ENCODE measurements at places on chromosomes 12 and 14.

DNA sequence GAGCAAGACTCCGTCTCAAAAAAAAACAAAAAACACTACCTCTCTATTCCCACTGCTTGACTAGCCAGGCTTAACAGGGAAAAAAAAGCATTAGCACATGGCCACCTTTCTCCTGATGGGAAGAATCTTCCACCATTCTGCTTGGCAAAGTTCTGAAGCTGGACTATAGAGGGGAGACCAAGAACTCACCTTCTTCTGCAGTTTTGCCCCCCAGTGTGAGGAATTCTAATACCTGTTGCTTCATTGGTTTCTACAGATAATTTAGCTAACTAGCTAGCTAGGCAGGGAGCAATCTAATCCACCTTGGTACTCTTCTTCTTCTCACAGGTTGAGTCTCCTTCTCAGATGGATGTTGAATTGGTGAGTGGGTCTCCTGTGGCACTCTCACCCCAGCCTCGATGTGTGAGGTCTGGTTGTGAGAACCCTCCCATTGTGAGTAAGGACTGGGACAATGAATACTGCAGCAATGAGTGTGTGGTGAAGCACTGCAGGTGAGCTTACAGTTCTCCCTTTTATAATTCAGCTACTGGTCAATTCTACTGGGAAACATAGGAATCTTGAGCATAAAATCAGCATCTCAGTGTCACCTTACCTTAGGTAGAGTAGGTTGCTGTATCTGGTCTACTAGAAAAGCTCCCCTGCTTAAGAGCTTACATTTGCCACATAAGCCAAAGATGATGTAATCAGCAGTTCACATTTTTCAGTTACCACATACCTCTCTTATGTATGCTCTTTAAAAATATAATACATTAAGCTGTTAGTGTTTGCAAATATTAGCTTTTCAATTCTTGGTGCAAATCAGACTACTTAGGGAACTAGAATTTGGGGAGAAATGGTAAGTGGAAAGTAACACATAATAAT is 16.0 kb downstream of the METTL3 start:
- no peak for DNase-seq

DNA sequence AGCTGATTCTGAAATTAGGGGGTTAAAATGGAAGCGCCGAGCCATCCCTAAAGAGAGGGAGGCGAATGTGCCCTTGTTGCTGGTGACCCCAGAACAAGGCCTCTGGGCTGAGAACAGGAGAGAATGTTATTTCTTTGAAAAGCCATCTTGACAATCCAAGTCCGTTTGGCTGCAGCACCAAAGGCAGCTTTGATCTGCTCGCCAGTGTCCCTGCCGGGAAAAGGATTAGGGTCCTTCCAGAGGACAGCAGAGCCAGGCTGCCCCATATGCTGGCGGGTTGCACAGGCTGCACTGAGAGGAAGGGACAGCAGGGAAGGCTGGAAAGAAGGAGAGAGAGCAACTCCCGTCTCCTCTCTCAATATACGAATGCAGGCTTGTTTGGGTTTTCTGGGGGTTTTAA is 141.7 kb downstream of the TMEM132C start:
- DNase-seq, result no peak

DNA sequence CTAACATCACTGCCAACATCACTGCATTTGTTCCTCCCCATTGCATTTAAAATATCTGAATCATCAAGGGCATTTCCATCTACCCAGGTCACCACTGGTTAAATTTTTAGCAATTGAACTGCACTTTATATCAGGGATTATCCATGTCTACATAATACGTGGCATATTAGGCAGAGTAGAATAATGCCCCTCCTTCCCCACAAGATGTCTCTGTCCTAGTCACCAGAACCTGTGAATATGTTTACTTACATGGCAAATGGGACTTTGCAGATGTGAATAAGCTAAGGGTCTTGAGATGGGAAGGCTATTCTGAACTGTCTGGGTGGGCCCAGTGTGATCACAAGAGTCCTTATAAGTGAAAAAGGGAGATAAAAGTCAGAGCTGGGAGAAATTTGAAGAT is 181.7 kb upstream of the ARID2 start:
- DNase-seq, result no peak

DNA sequence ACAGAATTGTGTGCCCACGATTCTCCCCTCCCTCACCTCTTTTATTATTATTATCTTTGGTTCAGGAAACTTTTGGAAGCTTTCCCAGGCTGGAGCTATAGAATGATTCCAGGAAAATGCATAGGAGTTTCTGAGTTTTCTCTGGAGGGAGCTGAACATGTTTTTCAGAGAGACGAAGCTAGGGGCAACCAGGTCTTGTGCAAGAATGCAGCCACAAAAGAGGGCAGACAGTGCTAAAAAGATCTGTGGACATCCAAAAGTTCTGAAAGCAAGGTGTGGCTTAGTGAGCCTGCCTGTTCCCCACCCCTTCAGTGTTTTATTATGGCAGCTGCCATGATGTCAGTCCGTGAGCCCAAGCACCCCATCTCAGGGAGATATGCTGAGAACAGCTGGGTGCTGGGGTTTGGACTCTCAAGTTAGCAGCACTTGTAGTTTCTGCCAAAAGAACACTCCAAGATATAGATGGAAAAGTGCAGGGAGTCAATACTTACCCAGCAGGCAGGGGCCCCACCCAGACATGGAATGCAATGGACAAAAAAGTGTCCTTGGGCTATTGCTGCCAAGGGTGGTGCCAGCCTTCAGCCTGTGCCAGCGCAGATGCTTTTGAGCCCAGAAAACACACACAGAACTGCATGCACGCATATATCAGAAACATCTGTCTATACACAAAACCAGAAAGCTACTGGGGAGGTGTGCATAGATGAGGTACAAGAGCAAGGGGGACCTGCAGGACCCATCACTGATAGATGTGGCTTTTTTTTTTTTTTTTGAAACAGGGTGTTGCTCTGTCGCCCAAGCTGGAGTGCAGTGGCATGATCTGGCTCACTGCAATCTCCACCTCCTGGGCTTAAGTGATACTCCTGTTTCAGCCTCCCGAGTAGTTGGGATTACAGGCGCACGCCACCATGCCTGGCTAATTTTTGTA is 17.0 kb upstream of the IRF2BPL start:
- DNase-seq, result no peak

DNA sequence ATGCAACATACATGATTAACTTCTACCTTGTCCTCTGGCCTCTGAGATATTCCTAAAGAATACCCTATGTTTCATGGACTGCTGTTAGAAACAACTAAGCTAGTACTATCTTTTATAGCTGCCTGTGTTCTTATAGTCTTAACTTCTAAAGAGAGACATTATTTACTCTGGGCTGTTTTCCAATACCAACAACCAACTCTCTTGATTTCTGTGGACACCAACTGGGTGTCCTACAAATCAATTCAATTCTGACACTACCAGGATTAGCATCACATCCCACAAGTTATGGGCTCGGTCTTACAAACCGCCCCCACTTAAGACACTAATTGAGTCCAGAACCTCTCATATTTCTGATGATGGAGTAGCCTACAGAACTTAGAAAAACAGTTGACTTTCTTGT is 8.3 kb downstream of the XPOT start:
- no peak for DNase-seq

DNA sequence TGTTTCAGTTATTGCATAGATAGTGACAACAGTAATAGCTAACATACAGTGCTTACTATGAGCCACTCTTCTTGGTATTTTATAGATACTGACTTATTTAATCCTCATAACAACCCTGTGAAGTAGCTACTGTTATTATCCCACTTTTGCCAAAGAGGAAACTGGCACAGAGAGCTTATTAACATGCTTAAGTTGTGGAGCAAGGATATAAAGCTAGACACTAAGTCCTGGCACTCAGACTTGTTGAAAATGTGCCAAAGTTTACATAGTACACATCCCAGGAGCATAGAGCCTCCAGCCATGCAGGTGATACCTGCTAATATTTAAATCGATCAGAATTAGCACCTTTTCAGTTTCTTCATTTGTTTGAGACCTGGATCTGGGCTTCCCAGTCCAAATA is 41.8 kb downstream of the VEZT start:
- no peak for DNase-seq
